ENCODE measurements at places on chromosomes 7 and 10. TPM values are rescaled to one million over a fixed set of nuclear protein-coding genes. Genes with fewer than 3 reads are reported as not detected.

GRCh38 chr10:123614888-123615287 is 51.3 kb upstream of the GPR26 start:
- DNase-seq: peak; percentile 38

C10orf62 gene
- total RNA-seq: not detected

DNA sequence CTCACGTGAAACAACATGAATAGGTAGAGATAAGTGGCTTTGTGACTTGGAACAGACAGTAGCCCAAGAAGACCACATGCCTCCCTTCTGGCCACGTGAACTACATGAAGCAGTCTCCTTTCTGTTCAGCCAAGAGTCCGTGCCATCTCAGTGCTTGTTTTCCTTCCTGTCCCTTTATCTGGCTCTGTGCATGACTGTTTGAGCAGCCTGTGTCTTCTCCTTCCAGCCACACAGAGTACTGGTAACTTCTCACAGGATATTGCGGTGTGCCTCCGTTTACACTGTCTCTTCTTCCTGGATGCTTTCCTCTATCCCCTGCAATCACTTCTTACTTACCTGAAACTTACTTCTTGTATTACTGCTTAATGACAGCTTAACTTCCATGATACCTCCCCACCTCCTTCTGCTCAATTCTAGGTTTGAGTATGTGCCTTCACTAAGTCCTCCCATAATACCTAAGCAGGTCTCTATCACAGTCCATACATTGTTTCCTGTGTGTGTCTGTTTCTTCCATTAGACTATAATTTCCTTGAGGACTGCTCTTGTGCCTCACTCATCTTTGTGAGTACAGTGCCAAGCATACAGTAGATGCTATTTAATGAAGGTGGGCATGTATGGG is 748.7 kb downstream of the AUTS2 start:
- DNase-seq: no peak

CCDC136 gene
- total RNA-seq: 5.7 TPM

- peak; percentile 6 for DNase-seq
Observed at GRCh38 chr7:138980563-138981291, 462 bp downstream of the KIAA1549 start.

VAX1 gene
- total RNA-seq: not detected

DNA sequence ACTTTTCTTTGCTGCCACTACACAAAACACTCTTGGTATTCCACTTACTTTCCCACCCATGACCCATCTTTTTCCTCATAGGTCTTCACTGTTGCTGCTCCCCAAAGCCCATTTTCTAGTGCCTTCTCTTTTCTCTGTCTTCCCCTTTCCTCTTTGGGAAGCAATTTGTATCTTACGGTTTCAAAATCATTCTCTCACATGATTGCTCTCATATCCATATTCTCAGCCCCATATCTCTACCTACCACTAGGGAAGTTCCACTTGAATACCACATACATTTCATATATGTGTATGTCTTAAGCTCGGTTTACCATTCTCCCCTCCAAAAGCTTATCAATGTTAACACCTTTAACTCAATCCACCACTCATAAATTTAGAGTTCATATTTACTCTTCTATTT is 3.2 kb upstream of the UBE2D1 start:
- DNase-seq: no peak

CABCOCO1 gene
- not detected for total RNA-seq

DNA sequence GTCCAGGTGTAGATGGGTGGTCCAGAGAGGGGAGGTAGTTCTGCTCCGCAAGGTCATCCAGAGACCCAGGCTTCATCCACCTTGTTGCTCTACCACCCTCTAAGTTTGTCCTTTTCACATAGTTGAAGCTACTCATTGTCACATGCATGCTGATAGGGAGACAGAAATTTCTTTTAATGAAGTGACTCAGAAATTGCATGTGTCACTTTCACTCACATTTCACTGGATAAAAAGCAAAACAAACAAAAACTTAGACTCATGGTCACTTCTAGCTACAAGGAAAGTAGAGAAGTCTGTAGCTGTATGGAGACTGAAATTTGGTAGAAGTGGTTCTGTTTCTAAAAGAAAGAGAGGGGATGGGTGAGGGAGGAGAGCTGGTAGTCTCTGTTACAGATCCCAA is 161.9 kb downstream of the SORCS3 start:
- peak; percentile 12 for DNase-seq

TAC1 gene
- total RNA-seq: not detected

GRCh38 chr7:131145770-131146169 is 181.9 kb upstream of the MKLN1 start:
- DNase-seq: no peak

DNA sequence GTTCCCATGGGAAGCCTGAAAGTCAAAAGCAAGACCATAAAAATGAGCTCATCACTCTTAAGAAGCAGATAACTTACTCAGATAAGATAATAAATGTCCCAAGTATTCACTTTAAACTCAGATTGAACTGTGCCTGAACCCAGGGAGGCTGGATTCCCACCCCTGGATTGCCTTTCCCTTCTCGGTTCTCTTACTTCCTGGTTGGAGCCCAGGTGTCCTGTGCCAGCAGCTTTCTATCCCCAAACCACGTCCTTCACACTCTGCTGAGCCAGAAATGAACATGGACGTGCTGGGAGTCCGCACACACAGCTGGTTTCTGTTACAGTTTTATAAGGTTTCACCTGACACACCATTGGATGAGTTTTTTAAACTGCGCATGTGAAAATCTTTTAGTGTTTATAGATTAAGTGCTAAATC is 636.2 kb upstream of the IGFBP3 start:
- no peak for DNase-seq

DNA sequence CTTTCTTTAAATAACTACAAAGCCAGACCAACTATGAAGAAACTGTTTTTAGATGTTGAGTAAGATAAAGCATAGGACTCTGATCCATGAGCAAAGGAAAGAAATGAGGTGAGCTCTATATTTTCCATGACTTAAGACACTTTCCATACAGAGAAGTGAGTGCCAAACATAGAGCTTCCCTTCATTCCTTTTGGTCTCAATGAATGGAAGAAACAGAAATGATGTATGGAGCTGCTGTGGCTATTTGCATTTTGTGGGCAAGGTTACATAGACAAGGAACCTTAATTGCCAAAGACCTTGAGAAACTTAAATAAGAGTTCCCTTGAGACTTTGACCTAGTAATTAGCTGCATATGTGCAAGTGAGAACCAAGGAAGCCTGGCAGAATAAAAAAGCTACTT is 1152.2 kb downstream of the XPNPEP1 start:
- no peak for DNase-seq

GRCh38 chr7:66682350-66683093 is 53.8 kb downstream of the KCTD7 start:
- DNase-seq: no peak

GRCh38 chr7:69090936-69091335 is 507.3 kb upstream of the AUTS2 start:
- DNase-seq: no peak

GRCh38 chr10:86945361-86946212 is 11.8 kb downstream of the MMRN2 start:
- no peak for DNase-seq

DNA sequence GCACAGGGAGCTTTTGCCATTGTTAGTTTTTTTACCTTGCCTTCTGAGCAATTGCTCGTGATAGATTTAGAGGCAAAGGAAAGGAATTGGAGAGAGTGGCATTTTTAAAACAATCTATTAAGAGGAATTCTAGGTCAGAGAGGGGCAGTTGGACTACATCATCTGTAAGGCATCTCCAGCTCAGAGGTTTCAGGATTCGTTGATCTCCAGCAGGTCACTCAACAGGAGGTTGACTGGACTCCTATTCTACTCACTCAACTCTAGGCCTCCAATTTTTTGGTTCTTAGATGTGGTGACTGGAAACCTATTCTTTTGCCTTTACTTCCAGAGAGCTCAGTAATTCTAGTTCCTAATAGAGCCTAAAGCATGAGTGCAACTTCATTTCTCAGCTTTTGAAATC is 42.8 kb downstream of the TBXAS1 start:
- no peak for DNase-seq

GRCh38 chr10:119113751-119114732 is 10.1 kb downstream of the DENND10 start:
- peak; percentile 59 for DNase-seq

DNA sequence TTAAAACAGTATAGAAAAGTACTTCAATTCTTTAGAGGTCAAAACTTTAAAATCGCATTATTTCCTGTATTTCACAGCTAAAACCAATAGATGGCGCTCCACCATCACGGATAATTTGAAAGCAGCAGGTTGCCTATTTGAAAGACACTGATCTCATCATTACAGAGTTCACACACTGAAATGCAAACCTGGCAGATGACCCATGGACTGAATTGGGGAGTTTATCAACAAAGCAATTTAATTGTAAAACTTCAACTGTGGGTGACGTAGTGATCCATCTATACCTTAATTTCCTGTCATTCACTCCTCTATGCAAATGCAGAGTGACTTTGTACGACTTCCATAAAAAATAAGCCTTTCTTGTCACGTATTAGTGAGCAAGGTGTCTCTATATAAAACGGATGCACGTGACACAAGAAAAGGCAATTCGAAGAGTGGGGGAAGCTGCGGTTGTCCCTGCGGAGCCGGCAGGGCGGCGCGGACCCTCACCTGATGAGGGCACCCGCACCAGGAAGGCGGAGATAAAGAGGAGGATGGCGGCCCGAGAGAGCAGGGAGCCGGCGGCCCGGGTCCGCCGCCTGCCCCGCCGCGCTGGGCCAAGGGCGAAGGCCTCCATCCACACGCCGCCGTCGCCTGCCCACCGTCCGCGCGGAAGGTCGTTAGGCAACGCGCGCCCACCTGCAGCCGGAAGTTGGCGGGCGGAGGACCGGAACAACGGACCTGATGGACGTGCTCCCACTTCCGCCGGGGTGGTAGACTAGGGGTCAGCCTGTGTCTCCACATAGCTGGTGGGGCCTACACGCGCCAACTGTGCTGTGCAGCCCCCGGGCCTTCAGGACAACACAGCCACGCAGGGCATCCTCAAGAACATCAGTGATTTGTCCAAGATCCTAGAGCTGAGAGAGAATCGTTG is at the start of gene ZPBP:
Gene ZPBP, minus strand, starts transcription at position 668 of the 913 bp plus-strand sequence. Its CDS starts 52 bp downstream, at position 616.
- peak; percentile 8 for DNase-seq

DNA sequence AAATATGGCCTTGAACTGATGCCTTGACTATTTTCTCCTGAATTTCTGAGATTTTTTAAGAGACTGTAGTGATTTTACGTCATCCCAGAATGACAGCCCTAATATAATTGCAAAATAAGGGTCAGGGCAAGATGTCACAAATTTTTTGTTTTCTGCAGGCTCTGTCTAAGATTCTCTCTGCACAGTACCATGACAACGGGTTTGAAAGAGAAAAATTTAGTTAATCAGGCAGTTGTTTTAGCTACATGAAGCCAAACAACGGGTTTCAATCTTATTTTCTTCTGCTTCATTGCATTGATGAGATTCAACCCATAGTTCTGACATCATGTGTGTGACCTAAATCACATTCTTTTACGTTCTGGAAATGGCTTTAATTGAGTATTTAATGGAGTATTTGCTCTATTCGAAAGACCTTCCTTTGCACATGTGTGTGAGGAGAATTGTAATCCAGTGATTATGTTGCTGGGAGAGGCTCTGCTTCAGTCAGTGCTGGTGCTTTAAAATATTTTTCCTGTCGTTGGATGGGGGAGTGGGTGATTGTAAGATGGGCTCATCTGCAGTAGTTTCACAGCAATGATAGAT is 118.0 kb upstream of the RHOBTB1 start:
- no peak for DNase-seq

- DNase-seq: no peak
Observed at GRCh38 chr10:61063034-61063433, 119.0 kb upstream of the RHOBTB1 start.

GRCh38 chr7:105766421-105767073 is 109.9 kb downstream of the ATXN7L1 start:
- DNase-seq: no peak

GRCh38 chr7:34463830-34464229 is 194.2 kb upstream of the NPSR1 start:
- DNase-seq: peak; percentile 49

DNA sequence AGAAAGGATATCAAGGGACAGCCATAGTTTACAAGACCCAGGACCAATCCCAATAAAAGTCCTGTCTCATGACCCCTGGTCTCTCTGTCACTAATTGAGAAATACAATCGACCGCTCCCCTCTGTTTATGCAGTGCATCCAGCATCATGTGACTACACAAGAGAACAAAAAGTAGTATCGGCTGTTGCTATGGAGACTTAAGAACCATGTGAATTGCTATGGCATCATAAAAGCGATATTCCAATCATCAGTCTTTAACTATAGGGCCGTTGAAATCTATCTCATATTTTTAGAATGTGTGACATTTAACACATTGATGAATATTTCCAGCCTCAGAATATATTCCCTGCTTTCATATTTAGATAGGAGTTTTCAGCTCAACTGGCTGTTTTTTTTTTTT is 139.3 kb downstream of the FRMD4A start:
- no peak for DNase-seq

DNA sequence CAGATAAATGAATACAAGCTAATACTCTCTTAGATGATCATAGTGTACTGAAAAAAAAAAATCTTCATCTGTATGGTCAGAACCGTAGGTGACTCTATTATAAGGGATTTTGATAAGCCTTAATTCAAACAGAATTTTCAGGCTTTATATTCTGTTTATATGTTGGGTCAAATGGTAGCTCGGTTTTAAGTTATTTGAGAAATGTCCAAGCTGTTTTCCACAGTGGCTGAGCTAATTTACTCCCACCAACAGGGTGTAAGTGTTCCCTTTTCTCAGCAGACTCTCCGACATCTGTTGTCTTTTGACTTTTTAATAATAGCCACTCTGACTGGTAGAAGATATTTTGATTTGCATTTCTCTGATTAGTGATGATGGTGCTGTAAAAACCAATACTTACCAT is 328.8 kb upstream of the MAGI2 start:
- DNase-seq: no peak

Data from HT1080 (cell line).